ENCODE measurements at places on chromosomes 6 and 20.

DNA sequence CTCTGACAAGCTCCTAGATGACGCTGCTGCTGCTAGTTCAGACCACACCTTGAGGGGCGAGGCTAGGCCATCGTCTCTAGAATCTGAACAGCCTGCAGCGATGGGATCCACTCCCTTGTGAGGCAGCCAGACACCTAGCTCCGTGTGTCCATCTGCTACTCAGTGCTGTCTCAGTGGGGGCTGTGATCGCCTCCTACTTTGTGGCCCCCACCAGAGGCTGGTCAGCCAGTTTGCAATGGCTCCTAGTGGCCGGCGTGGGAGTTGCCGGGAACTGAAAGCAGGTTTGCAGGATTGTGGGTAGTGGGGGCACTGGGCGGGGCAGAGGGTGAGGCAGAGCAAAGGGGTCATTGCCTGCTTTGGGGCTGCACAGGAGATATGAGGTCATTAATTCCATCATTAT, 2.8 kb downstream of the CCN5 start:
- DNase-seq, result peak; percentile 58

- DNase-seq, result no peak
These were observed 7.3 kb downstream of the TPMT start for GRCh38 chr6:18147616-18148015.

DNA sequence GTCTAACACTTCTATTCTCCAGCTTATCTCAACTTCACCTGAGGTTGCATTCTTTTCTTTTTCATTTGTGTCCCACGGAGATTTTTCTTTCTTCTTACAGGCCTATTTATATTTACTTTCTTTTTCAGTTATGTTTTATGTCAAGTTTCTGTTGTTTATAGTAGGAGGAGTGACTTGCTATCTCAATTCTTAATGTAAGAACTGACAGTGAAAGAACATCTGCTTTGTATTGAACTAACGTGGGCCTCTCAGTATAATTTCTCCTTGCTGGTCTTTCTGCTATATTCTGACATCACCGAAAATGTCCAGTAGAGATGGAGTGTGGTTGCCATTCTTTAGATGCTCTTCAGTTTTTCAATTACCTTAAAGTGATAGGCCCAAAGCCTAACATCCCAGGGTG, 521.7 kb downstream of the EPM2A start:
- no peak for DNase-seq

DNA sequence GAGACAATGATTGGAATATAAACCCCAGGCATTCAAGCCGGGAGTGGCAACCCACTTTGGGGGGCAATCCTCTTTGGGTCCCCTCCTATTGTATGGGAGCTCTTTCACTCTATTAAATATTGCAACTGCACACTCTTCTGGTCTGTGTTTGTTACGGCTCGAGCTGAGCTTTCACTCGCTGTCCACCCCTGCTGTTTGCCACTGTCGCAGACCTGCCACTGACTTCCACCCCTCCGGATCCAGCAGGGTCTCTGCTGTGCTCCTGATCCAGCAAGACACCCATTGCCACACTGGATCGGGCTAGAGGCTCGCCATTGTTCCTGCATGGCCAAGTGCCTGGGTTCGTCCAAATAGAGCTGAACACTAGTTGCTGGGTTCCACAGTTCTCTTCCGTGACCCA, 222.8 kb upstream of the MANEA start:
- DNase-seq, result no peak

DNA sequence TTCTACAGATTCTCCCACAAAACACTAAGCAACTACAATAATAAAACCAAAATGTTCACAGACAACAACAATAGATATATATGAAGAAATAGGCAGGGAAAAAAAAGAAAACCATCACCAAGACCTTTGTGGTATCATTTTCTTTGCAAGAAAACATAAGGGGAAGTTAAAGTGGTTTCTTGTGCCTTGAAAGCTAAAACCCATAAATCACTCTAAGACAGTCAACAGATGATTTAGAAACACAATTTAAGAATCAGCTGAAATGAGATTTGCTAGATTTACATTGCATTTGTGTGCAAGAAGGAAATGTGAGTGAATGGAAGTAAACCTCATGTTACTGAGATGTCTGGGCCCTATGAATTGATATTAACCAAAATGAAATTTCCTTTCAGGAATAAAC, 1265.4 kb upstream of the GJE1 start:
- no peak for DNase-seq

DNA sequence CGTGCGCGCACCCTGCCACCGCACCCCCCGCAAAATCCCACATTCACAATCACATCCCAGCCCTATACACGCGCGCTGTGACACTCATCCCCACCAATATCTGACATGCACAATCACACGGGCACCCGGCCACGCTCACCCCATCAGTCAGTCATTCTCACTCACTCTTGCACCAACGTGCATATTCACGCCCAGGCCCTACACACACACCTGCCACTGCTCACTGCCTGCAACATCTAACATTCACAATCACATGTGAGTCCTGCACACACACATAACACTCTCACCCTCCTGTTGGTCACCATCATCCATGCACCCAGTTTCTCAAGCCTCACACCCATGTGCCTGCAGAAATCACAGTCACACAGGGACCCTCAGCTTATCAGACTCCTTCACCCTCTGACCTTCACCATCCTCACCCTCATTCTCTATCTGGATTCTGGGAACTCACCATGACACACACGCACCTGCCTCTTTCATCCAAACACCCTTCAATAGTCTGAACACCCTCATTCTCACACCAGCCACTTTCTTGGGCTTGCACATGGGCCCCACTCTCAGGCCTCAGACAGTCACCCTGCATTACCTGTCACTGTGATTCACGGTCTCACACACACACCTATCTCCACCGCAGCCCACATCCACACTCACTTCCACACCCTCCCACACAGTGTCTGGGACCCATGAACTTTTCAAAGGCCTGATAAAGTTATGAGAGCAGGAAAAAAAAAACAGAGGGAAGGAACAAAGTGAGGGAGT, 748 bp upstream of the ATP9A start:
- peak; percentile 48 for DNase-seq

All from HuH-7.5 (cell line).